Right lung (tissue), 10 donors: ENCODE measurements at places on chromosomes 2 and 18. TPM values are rescaled to one million over a fixed set of nuclear protein-coding genes. Genes with fewer than 3 reads are reported as not detected.

DNA sequence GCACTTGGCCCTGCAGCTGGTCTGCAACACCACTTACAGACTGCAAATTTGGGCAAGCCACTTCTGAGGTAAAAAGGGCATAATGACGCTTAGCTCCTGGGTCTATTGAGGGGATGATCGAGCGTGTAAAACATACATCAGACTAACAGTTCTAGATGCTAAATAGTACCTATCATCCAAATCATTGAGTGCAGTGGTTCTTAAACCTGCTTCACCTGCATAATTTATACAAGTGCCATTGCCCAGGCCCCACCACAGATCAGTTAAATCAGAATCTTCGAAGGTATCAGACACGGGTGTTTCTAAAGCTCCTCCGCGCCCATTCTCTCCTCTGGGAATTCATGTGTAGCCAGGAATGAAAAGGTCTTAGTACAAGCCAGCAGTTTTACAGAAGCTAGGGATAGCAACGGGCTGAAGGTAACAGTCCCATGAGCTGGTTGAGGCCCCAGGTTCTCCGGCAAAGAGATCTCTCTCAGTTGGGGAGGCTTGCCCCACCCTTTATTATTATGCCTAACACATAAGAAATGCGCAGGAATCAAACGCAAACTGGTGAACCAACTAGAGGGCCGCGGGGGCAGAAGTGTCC is 737 bp upstream of the RNF181 start:
- DNase-seq = no peak

The GPR39 gene
- polyA plus RNA-seq = 6.1 TPM

GRCh38 chr18:2932247-2933181 is 80.4 kb downstream of the LPIN2 start:
- peak; percentile 32 for DNase-seq

The SAG gene
- 0.29 TPM for polyA plus RNA-seq

- DNase-seq = no peak
Measured at GRCh38 chr2:214265991-214266489, 144.8 kb upstream of the VWC2L start.

DNA sequence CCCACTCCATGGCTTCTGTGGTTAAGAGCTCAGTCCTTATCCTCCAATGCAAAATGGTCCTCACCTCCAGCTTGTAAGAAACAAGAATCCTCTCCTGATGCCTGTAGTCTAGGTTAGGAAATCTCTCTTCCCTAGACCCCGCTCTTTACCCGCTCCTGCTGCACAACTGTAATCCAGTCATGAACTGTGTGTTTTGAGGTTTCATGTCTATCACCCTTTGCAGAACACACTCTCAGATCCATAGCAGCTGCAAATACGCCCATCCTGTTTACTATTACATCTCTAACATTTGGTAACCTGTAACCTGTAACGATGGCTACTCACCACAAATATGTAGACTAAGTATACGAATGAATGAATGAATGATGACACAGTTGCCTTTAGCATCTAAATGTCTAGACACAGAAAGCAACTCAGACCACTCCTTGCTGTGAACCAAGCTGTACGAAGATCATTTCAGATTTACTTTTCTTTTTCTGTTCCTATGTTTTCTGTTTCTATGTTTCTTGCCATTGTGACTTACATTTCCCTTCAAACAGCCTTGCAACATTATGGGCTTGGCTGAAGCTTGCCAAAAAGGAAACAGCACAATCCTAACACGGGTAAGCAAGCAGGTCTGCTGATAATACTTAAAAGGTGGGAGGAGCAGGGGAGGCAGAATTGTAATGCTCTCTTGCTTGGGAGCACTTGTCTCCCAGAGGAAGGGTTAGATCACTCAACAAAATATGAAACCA is 53.7 kb downstream of the EPHA4 start:
- no peak for DNase-seq

The EDAR gene
- polyA plus RNA-seq = 4.3 TPM

GRCh38 chr2:191859681-191860080 is 12.8 kb upstream of the CAVIN2 start:
- no peak for DNase-seq

DNA sequence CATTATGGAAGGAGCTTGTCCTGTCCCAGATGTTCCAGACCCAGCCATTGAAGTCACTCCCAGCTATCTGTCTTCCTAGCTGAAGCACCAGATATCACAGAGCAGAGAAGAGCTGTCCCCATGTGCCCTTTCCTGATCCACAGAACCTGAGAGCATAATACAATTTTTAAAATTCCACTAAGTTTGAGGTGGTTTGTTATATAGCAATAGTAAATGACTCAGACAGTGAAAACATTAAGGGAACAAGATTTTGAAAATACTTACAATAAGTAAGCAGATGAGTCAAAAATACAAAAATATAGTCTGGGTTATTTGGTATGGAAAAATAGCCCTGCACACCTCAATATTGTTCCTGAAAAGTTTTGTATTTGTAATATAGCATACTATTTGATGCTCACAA is 85.8 kb upstream of the GLS start:
- no peak for DNase-seq

The RAB12 gene
- 47.0 TPM for polyA plus RNA-seq

The HES6 gene
- polyA plus RNA-seq = 3.9 TPM

The LAMA3 gene
- 202 TPM for polyA plus RNA-seq

The CAPN14 gene
- 0.19 TPM for polyA plus RNA-seq

GRCh38 chr18:47953471-47953931 is 23.0 kb upstream of the SMAD2 start:
- DNase-seq = no peak

DNA sequence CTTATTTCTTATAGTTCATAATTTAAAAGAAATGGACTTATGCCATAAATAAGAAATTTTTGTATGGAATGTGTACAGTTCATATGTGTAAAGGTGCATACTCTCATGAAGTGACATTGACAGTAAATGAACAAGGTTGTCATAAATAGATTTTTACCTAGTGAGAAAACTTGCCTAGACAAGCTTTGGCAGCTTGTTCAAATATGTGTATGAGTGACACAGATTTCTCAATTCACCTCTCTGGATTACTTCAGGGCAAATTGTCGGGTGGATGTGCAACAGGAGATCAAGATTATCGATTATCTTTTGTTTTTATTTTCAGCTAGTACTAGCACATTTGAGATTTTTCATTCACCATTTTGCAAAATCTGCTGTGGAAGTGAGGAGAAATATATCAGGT is 758.1 kb upstream of the ACVR2A start:
- no peak for DNase-seq

DNA sequence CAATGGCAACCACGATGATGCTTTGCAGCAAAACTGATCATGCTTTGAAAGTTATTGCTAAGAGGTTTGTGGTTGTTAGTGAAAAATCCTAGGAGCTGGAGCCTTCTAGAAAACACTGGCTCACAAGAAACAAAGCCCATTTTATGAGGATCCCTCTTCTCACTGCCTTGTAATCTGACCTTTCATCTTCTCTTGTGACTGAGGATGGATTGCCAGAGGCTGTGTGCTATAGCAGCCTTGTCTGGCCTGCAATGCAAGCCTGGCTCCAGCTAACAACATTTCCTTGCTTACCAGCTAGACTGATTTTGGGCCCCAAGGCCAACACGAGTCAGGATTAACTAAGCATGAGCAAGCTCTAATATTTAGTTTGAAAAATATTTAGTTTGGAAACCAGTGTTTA is 13.1 kb downstream of the PIEZO2 start:
- no peak for DNase-seq

GRCh38 chr2:241855888-241856422 is 2.7 kb downstream of the PDCD1 start:
- no peak for DNase-seq

- DNase-seq = no peak
Measured at GRCh38 chr2:162053808-162054155, 20.2 kb downstream of the DPP4 start.

DNA sequence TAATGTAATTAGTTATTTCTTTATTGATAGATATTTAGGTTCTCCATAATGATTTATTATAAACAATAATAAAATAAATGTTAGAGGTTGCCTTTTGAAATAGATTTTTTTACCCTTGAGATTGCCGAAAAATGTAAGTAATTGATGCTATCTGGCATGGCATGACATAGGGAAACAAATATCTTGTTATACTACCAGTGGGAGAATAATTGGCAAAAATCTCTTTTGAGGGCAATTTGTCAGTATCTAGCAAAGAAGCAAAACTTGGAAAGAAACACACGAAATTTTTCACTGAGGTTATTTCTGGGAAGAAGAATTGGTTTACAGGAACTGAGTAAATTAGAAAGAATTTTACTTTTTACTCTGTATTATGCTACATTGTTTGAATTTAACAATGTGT is 547.2 kb upstream of the SETBP1 start:
- DNase-seq = no peak
